ENCODE measurements at places on chromosomes 2 and 18. TPM values are rescaled to one million over a fixed set of nuclear protein-coding genes. Genes with fewer than 3 reads are reported as not detected.

GRCh38 chr2:11024259-11024645 is 112.5 kb downstream of the KCNF1 start:
- DNase-seq: peak; percentile 15

DNA sequence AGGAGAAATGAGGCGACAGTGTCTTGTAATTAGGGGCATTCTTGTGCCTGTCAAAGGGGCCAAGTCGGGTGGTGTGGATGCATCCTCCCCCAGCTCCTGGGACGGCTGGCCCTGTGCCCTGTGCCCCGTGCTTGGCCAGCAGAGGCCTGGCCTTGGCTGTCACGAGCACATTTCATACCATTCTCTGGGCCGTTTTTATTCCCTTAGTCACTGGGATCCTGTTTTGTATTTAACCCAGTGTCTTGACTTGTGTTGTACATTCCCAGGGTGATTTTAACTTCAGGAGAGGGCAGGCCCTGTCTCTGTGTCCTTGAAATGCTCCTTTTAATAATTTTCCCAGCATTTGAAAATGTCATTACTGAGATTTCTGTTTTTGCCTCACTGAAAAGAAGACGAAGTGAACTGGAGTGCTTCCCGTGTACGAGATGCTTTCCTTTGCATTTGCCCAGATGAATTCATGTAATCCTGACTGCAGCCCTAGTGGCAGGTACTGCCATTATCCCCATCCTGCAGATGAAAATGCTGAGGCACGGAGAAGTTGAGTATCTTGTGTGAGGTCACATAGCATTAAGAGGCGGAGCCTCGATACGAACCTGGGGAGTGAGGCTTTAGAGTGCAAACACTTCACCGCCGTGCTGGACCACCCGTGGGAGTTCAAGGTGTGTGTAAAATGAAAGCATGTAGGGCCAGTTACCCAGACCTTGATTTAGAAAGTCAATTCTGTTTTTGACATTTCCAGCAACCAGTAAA is 57.0 kb downstream of the SH3RF3 start:
- DNase-seq: no peak

GRCh38 chr18:3027370-3027891 is 14.5 kb upstream of the LPIN2 start:
- no peak for DNase-seq

GRCh38 chr18:77360315-77361190 is 110.9 kb downstream of the GALR1 start:
- no peak for DNase-seq

- no peak for DNase-seq
Observed at GRCh38 chr18:72986103-72986502, 118.3 kb upstream of the NETO1 start.

Gene CRYGC
- total RNA-seq: not detected

Gene MAP3K20
- 60.2 TPM for total RNA-seq

Gene CCDC148
- 1.2 TPM for total RNA-seq

Measured in skin of body (tissue), 3 donors.